ENCODE measurements at places on chromosomes 11 and 22.

DNA sequence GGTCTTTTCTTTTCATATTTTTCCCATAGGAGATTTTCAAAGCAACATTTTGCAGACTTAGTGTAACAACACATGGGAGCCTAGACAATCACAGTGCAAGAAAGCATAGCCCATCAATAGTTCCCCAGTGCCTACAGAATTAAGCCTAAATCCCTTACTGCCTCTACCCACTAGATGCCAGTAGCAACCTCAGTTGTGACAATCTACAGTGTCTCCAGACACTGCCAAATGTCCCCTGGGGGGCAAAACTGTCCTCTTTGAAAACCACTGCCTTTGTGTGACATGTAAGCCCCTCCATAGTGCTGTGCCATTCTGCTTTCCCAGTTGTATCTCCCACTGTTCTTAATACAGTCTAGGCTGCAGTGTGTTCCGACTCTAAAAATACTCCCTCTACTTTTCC lies 1329.0 kb downstream of the LRRC4C start:
- no peak for DNase-seq

DNA sequence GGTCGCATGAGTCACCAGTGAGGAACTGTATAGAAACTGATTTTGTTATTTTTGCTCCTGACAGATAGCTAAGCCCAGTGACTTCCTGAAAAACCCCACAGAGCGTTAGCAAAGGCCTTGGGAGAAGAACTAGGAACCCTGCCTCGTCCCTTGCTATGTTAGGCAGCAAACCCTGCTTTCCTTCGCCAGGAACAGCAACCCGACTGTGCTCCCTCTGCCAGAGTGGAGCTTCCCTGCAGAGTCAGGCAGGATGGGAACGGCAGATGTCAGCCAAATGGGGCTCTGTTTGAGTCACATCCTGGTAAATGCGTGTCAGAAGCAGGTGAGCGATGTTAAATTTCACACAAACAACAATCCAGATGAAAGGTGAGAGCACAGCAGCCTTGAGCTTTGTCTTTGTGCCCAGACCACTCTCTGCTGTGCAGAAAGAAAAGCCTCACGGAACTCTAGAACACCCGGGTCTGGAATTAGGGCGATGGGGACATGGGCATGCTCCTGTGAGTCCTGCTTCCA lies 186.6 kb downstream of the ADAMTS15 start:
- DNase-seq, result peak; percentile 60

DNA sequence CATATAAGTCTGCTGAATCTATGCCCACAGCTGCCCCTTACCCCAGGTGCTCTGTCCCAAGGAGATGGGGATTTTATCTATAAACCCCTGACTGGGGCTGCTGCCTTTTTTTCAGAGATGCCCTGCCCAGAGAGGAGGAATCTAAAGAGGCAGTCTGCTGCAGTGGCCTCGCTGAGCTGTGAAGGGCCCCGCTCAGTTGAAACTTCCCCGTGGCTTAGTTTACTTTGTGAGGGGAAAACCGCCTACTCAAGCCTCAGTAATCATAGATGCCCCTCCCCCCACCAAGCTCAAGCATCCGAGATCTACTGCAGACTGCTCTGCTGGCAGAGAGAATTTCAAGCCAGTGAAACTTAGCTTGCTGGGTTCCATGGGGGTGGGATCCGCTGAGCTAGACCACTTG lies 7.4 kb upstream of the SCGB1D4 start:
- no peak for DNase-seq

GRCh38 chr11:117459979-117460300 lies 132.3 kb downstream of the CEP164 start:
- no peak for DNase-seq

- DNase-seq, result no peak
Measured at GRCh38 chr11:530960-531831, 4.2 kb downstream of the HRAS start.

GRCh38 chr11:65424205-65425104 lies 1.9 kb downstream of the NEAT1 start:
- no peak for DNase-seq

GRCh38 chr11:112270551-112271180 lies 10.0 kb upstream of the PLET1 start:
- DNase-seq, result no peak

- no peak for DNase-seq
Measured at GRCh38 chr22:19739448-19739895, 16.1 kb downstream of the GP1BB start.

- DNase-seq, result no peak
Measured at GRCh38 chr11:71372693-71373657, 75.2 kb downstream of the DHCR7 start.

DNA sequence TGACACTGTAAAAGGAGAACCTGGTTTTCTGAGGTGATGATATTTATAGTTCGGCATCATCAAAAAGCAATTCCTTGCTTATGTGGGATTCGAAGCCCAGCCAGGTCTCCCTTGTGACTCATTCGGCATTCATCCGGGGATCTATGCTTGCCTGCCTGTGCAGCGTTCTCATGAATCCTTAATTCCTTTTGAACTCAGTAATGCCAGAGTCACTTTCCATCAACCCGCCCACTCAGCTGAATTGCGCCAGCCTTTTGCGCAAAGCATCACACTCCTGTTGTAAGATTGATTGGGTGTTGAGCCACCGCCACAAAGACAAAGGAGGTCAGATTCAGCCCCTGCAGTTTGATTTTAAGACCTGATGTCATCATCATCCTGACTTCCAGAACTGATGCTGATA lies 128.6 kb downstream of the SLC17A6 start:
- DNase-seq, result peak; percentile 44

DNA sequence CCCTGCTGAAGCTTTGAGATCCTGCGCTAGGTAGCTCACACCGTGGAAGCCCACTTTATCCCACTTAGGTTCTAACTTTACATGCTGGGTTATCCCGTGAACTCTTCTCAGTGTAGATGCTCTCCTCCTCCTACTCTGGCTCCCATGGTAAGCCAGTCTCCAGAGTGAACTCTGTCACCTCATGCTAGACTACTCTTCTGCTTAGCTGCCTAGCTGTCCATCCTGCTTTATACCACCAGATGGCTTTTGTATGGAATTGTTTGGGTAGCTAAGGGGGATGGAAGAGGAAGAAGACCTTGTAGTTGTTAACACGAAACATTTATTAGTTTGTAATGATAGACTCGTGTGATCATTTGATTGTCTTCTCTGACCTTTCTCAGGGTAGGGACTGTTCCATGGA lies 46.8 kb downstream of the EMSY start:
- no peak for DNase-seq

GRCh38 chr11:1838426-1839144 lies at the start of gene TNNI2:
TSS of gene TNNI2 (plus strand) at chr11:1838981. CDS start at chr11:1839697, 716 bp downstream.
- DNase-seq, result no peak

DNA sequence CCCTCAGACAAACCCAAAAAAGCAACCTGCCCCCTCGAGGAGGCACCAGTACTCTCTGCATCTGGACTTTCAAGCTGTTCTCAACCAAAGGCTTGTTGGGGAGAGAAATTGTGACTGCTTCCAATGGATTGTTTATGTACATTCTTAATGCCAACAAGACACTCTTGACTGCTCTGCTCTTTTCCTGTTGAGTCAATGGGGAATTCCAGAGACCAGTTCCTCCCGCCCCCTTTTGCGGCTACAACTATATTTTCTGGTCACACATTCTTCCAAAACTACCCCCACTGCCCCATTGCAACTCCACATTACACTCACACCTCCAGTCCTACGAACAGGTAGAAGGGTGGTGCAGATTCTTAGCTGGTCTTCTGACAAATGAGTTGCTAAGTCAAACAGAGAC lies 187.0 kb downstream of the DSCAML1 start:
- peak; percentile 11 for DNase-seq

- no peak for DNase-seq
Measured at GRCh38 chr11:47171856-47172255, 4.8 kb downstream of the ARFGAP2 start.

DNA sequence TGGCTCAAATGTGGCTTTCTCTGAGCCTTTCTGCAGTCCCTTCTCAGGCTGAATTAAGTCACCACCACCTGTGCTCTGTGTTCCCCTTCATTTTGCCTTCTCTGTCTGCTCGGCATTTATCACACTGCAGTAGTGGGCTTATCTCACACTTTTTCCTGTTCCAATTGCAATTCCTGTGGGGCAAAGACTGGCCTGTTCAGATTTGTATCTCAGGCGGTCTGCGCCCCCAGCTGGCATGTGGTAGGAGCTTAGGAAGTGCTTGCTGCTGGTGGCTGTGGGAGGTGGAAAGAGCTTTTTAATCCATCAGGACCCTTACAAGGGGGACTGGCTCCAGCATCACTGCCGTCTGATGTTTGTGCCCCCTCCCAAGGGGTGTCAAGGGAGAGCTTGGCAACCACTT lies 21.2 kb downstream of the BMAL1 start:
- no peak for DNase-seq

DNA sequence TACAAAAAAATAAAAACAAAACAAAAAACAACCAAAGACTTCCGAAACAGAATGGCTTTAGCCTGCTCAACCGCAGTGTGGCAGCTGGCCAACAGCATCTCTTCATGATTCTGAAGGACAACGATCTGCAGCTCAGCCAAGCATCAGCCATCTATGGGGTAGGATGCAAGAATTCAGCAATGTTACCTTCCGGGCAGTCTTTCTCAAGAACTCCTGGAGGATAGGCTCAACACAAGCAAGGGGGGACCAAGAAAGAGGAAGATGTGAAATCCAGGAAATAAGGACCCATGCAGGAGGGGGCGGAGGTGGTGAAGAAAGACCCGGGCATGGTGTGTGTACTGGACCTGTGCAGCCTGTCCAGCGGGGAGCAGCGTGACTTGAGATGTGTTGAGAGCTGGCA lies 3.5 kb upstream of the TSPO start:
- no peak for DNase-seq

DNA sequence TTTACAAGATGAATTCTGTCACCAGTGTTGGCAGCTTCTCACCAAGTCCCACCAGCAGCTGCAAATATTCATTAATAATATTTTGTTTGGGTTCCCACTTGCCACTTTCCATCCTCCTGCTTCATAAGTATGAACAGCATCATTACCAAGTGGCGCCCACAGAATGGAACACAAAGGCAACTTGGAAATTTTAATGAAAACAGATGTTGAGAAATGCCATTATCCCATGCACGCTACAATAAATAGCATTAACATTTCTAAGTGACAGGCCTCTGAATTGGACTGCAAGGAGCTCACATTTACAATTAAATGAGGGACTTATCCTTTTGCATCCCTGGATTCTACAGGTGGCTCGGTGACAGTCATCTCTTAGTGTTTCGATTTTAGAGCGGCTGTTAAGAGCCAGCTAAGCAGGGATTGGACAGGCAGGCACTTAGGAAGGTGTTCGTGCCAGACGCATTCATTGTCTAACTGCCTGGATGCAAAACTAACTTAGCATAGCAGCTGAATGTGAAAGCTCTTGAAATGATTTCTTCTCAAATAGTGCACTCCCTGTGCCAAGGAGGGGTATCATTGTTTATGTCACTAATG lies 170.3 kb downstream of the KIRREL3 start:
- no peak for DNase-seq

DNA sequence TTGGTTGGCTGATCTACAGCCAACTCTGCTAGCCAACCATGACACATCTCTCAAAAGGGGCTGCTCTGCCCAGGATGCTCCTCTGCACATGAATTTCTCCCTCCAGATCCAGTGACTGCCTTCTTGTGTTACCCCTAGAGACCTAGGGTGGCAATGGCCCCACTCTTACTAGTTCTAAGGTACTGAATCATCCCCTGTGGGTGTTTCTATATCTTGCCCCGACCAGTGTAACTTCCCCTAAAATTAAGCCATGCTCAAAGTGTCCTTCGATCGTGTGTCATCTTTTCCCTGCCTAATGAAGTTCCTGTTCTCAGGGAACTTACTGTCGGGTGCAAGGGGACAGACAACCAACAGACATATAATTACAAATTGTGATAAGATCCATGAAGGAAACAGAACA lies 113.3 kb downstream of the FAM76B start:
- DNase-seq, result no peak

DNA sequence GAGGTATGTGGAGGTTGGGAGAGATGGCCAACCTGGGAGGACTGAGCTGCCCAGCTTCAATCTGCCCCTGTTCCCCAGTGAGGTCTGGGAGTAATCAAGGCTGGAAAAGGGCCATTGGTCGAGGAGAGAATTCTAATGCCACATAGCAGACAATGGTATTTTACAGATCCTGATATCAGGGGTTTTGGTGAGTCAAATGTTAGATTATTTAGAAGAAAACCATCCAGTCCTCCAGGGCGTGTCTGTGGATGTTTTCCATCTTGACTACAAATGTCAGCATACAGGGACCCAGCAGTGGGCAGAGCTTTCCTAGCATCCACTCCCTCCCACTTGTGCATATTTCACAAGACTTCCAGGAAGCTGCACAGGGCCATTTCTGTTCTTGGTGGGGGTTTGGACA lies 107.9 kb downstream of the SCN3B start:
- no peak for DNase-seq

DNA sequence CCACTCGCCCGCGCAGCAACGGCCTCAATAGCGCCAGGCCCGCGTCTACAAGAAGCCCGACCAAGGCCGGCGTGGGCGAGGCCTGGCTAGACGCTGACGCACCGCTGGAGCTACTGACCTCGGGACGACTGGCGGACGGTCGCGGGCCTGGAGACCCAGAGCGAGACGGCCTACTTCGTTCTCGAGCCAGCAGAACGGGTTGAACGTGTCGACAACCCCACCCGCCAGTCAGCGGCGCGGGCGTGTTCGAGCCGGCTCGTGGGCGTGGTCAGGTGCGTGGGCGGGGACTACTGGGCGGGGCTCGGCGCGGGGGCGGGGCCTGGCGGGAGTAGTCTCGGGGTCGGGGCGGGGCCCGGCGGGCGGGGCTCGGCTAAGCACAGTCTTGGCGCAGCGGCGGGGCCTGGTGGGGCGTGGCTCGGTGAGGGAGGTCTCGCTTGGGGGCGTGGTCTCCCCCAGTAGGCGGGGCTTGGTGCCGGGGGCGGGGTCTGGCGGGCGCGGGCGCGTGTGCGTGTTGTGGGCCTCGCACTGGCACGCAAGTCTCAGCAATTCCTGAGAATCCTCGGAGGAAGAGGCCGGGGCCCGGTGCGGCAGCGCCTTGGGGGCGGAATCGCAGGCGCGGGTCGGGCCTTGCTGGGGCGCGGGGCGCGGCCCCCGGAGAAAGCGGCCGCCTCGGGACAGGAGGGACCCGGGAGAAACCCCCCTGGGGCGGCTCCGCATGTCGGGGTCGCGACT lies at the start of gene RNH1:
RNH1 (minus strand) TSS at position 248 of the 732 bp plus-strand sequence. CDS start 5,080 bp downstream, outside the sequence.
- DNase-seq, result peak; percentile 81

GRCh38 chr11:118652681-118653181 lies 26.7 kb downstream of the TREH start:
- no peak for DNase-seq

DNA sequence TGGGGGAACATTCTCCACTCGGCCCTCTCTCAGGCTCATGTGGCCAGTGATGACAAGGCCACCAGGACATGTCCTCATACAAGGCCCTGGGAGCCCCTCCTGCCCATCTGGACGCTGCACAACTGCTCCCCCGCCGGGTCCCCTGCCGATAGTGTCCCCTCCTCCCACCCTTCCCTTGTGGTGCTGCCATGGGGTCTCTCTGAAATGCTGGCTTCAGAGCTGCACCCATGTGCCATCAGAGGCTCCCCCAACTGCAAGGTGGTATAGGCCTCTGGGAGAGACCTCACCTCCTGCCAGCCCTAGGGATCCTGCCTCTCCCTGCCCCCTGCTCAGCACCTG lies 113.0 kb downstream of the KCNQ1OT1 start:
- no peak for DNase-seq

GRCh38 chr22:44291265-44291664 lies 21.5 kb downstream of the SHISAL1 start:
- no peak for DNase-seq
